ENCODE measurements at places on chromosomes 5 and 9.

DNA sequence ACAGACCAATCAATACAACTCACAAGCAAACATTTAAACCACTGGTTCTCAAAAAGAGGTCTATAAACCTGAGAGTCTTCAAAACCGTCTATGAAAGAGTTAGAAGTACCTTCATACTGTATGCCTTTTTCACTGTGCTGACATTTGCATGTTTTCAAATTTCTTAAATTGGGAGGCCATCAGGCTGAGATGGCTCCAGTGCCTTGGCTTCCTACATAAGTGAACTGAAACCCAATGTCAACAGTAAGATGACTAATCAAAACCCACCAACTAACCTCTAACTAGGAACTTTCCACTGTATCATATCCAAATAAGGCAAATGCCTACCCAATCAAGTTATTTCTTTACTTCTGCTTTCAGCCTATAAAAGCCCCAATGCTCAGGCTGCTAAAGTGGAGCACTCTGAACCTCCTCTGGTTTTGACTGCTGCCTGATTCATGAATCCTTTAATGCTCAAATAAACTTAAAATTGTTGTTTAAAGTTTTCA, 35.1 kb downstream of the FAM13B start:
- DNase-seq = no peak

DNA sequence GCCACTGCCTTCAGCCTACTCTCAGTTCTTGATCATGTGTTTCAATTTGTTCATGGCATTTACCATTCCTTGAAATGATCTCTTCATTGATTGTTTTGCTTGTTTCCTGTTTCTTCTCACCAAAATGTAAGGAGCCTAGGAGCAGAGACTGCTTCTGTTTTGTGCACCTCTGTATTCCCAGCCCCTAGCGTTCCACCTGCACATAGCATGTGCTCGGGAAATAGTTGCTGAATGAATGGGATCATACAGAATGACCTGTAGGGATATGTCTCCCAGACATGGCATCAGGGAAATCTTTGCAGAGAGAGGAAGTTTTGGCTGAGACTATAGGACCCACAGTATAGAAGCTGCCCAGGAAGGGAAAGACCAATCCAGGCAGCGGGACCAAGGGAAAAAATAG, 6.2 kb upstream of the CERCAM start:
- DNase-seq = no peak

DNA sequence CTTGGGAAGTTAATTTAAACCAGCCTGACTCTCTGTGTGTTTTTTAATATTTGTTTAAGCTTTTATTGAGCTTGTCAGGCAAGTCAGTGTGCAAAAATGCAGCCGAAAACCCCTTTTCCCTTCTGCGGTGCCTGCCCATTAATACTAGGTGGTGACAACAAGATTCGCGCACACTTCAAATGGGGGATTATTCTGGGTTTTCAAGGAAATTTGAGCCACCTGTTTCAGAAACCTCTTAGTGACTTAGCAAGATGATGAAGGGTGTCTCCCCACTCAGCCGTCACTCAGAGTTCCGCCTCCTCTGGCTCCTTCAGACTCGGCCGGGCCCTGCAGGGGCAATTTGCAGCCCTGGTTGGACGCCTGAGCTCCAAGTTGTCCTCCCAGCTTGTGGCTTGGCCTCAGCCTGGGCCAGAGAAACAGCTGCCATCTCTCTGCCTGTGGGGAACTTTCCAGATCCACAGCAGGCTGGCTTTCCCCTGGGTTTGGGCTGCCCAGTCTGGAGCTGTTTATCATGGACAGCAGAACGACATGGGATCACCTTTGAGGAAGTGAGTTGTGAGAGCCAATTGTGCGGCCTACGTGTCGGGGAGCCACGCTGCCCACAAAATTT, 75.9 kb downstream of the SPRY4 start:
- DNase-seq = no peak

DNA sequence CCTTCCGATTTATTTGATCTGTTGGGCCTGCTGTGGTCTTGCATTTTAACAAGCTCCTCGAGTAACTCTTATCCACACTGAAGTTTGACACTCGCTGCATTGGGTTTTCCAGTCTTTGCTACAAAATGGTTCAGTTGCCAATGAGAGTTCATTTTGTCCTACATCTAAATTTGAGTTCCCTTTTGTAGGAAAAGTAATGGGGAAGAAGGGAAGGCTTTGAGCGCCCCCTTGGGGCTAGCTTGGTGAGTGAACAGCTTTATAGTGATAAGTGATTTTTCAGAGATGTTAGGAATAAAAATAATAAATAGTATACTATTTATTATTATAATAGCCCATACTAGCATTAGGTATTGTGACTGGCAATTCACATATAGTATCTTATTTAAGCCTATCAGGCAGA, 89.9 kb upstream of the GNAQ start:
- peak; percentile 35 for DNase-seq

- DNase-seq = no peak
These were observed 102.3 kb downstream of the EPB41L4A start for GRCh38 chr5:112316731-112317130.

DNA sequence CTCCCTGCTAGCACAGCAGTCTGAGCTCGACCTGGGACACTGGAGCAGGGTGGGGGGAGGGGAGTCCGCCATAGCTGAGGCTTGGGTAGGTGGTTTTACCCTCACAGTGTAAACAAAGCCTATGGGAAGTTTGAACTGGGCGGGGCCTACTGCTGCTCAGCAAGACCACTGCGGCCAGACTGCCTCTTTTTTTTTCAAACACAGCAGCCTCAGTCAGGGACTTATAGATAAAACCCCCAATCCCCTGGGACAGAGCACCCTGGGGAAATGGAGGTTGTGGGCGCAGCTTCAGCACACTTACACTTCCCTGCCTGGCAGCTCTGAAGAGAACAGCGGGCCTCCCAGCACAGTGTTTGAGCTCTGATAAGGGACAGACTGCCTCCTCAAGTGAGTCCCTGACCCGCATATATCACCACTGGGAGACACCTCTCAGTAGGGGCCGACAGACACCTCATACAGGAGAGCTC, 151.1 kb upstream of the APC start:
- no peak for DNase-seq

DNA sequence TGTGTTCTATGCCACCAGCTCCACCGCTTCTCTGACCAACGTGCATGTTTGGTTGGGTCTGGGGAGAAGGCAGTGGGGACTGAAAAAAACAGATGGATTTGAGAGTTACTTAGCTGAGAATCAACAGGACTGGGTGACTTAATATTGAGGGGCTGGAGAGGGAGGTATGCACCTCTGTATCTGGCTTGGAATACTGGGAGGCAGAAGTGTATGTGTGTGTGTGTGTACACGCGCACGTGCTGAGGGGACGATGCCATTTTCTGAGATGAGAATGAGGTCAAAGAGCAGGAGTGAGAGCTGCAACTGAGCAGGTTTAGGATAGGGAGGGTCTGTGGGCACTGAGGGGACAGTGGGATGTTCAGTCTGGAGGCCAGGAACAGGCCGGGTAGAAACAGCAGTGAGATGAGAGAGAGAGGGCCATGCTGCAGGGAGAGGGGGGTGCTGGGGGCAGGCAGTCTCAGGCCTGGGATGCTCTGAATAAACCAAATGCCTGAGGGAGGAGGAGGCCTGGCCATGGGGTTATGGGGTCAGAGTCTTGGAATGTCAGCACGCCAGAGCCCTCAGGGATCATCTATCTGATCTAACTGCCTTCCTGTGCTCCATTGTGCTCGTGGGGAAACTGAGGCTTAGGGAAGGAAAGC, 14.0 kb downstream of the PDGFRB start:
- DNase-seq = no peak

DNA sequence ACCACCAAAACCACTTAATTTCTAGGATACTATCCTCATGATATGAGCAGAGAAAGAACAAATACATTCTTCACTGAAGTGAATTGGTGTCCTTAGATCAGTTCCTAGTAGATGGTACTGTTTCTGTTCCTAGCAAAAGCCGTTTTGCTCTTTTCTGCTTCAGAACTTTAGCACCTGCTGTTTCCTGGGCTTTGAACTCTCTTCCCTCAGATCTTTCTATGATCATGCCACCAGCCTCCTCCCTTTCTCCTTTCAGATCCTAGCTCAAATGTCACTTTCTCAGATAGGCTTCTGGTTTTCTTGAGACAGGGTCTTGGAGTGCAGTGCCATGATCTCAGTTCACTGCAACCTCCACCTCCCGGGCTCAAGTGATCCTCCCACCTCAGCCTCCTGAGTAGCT, 118.0 kb downstream of the EGFLAM start:
- DNase-seq = no peak

- no peak for DNase-seq
These were observed 31.0 kb upstream of the MEGF9 start for GRCh38 chr9:120745278-120745677.

GRCh38 chr5:133471699-133472098, 140.6 kb downstream of the FSTL4 start:
- DNase-seq = no peak

DNA sequence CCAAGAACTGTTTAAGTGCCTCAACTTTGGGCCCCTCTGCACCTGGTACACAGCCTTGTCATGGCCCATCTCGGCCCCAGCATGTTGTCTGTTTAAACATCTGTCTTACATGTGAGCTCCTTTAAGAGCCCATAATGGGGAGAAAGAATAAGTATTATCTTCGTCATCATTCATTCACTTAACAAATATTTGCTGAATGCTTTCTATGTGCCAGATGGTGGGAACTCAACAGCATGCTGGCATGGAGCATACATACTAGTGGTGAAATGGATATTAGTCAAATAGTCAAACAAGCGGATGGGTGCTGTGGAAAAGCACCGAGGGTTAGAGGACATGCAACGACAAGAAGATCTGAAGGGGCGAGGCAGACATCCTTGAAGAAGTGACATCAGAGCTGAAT, 54.5 kb downstream of the GABBR2 start:
- peak; percentile 21 for DNase-seq

GRCh38 chr5:7871653-7872052, 2.7 kb downstream of the MTRR start:
- no peak for DNase-seq

DNA sequence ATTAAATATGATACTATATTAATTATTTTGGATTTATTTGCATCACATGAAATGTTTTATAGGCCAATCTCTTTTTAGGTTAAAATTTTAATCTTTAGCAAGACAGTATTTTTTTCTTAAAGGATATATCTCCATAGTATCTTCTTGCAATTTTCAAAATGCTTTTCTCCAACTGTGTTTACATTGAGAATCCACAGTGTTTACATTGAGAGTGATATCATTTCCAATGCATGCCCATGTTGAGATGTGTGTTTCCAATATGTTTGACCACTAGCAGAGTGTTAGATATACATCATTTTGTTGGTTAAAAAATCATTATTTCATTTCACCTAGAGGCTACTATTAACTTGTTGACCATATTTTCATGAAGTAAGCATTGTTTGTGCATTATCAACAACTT, 17.3 kb downstream of the VCAN start:
- no peak for DNase-seq

DNA sequence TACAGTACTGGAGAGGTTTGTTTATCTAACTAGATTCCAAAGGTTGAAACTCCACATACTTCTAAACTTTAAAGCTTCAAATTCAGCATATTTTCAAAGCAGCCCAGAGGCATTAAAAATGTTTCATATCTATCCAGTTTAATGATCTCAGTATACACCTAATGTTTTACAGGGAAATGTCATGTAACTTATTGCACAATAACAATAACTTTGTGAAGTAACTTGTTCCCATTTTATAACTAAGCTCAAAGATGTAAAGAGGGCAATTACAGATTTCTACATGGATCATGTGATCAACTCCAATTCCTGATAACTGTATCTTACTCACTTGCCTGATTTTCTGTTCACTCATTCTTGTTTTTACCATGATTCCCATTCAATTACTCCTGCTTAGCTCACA, 610.0 kb downstream of the TAF11L14 start:
- no peak for DNase-seq

DNA sequence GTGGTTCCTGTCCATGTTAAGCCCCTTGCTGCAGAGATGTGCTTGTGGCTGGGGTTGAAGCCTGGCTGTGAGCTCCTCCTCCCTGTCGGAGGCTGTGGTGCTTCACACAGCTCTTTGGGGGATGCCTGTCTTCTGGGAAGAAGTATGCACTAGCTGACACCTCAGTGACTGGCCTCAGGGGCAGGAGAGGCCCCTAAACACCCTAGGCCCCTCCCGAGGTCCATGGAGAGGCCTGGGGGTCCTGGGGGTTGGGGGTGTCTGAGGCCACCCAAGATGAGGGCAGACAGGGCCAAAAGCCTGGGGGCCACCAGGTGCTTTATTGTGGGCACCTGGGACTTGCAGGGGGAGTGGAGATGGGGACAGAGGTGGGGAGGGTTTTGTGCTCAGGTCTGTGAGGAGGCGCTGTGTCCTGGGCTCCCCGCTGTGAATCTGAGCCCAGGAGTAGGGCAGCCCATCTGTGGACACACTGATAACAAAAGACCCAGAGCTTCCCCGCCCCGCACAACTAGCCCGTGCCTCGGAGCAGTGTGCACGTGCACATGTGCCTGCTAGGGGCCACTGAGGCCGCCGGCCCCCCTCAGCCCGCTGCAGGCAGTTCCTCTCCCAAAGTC, 92.0 kb downstream of the PHF2 start:
- DNase-seq = no peak

- DNase-seq = no peak
These were observed 98.3 kb downstream of the MRPL36 start for GRCh38 chr5:1701216-1701864.

GRCh38 chr9:133733796-133734533, 4.2 kb downstream of the SARDH start:
- no peak for DNase-seq

- DNase-seq = no peak
These were observed 125.1 kb downstream of the HACD4 start for GRCh38 chr9:20906326-20906725.

GRCh38 chr5:139851558-139851957, 56.0 kb downstream of the PSD2 start:
- no peak for DNase-seq

DNA sequence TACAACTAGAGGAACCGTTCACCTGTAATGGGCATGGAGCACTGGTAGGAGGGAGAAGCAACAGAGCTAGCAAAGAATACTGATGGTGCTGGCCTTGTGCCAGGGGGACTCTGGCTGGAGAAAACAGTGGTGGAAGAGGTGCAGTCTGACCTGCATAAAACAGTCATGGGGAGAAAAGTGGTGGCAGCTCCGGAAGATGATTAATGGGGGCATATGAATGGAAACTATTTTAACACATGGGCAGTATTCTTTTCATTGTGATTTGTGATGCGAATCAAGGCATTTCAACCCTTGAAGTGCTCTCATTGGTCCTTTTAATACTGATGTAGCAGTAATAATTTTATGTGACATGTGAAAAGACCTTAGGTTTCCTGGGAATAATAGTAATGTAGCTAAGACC, 219.6 kb downstream of the ADAMTS6 start:
- no peak for DNase-seq

- no peak for DNase-seq
These were observed 34.0 kb upstream of the RXRA start for GRCh38 chr9:134291961-134292871.

All from NCI-H1436 (cell line).